ENCODE measurements at places on chromosomes 2 and 18. TPM values are rescaled to one million over a fixed set of nuclear protein-coding genes. Genes with fewer than 3 reads are reported as not detected.
A peak's percentile ranks its signal among the peaks of the same experiment; 100 is the strongest.

SP140 gene
- total RNA-seq, result 4.1 TPM

CNOT11 gene
- total RNA-seq, result 25.0 TPM

CCDC150 gene
- 1.6 TPM for total RNA-seq

ANKRD39 gene
- 12.7 TPM for total RNA-seq

NDC80 gene
- total RNA-seq, result 2.4 TPM

DDX18 gene
- 42.2 TPM for total RNA-seq

PAX3 gene
- total RNA-seq, result not detected

NCKAP5 gene
- 7.5 TPM for total RNA-seq

ACOXL gene
- not detected for total RNA-seq

NAT8 gene
- not detected for total RNA-seq

CENPA gene
- 1.2 TPM for total RNA-seq

NEURL3 gene
- total RNA-seq, result not detected

DNA sequence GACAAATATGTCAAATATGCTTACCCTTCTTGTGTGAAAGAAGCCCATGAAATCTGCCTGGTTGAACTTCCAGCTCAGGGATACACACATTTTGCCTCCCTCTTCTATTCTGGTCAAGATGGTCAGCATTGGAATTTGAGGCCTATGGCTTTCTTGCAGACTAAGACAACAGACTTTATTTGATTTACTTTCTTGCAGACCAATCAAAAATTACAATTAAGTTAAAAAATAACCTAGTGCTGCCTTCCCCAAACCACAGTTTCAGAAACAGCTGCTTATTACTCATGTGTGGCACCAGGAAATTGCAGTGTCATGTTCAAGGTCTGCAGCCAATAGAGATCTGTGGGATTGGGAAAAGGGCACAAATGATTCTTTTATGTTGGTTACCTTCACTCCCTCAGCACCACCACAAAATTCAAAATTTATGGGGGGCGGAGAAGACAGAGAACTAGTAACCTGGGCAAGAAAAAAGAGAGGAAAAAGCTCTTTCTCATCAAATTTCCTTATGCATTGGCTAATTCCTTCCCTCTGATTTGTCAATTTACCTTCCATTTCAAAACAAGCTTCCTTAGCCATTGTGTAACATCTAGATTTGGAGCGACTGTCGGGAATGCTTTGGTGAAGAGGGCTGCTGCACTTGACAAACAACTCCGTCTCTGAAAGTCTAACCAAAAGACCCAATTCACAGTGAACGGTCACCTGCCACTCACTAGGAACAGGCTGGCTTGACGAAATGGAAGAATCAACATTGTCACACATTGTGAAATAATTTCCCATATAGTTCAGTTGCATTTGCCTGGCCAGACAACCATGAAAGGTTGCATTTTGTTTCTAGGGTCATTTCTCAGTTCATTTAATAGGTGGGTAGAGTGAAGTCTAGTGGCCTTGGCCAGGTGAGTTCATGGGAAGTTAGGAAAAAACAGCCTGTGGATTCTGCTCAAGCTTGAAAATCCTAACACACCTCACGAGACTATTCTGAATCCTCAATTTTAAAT lies 100.4 kb upstream of the FZD5 start:
- no peak for DNase-seq

GRCh38 chr2:138476186-138476585 lies 25.4 kb upstream of the SPOPL start:
- DNase-seq, result no peak

- no peak for DNase-seq
These were observed 3.8 kb downstream of the EPHA4 start for GRCh38 chr2:221568299-221568698.

DNA sequence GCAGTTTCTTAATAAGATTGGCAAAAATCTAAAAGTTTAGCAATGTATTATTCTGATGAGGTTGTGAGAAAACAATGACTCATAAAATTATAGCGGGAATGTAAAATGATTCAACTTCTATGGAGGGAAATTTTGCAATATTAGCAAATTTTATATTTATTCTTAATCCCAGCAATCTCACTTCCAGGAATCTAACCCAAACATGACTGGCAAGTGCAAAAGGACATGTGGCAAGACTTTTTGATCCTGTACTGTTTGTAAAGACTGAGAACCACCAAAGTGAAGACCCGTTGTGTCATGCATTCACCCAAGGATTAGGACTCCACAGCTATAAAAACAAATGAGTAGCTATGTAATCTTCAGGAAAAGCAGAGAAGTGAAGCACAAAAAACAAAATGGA lies 234.8 kb upstream of the KYNU start:
- no peak for DNase-seq

- DNase-seq, result no peak
These were observed 299.9 kb downstream of the CCDC74A start for GRCh38 chr2:131827481-131828163.

- no peak for DNase-seq
These were observed 86.8 kb upstream of the SPHKAP start for GRCh38 chr2:228268301-228268700.

GRCh38 chr2:54864727-54865126 lies 141.3 kb downstream of the EML6 start:
- no peak for DNase-seq

DNA sequence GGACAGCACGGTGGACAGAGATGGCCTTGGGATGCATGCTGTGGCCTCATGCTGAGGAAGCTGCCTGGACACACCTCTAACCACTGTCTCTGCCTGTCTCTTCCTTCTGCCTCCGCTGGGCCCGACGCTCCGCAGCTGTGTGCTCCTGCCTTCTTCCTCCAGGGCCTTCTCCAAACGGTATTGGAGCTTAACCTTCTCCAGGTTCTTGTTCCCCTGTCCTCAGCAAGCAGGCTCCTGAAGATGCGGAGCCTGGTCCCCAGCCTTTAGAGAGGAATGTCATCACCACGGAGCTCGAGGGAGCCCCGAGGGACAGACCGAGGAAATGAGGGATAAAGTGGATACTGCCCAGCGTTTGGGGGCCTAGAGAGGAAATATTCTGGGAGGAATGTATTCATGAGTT lies 155.1 kb downstream of the DYSF start:
- DNase-seq, result peak; percentile 43

- DNase-seq, result no peak
These were observed 560.7 kb upstream of the CRIM1 start for GRCh38 chr2:35794796-35795450.

DNA sequence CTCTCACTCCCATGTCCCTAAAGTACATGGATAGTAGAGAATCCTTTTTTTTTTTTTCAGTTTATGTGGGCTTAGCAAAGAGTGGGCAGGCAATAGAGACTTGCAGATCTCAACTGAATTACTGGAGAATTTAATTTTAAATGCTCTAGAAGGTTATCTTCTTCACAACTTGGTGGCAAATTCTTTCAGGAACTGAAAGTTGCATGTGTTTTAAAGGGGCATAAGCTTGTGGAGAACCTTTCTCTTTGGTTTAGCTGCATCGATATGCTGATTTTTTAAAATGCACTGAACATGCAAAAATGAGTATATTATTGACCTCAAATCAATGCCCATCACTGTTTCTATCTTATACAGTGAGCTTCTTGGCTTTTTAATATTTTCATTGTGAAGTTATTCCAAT lies 24.9 kb upstream of the GALNT3 start:
- DNase-seq, result no peak

- no peak for DNase-seq
These were observed 168.5 kb upstream of the SLC39A10 start for GRCh38 chr2:195488567-195488966.

- DNase-seq, result no peak
These were observed 10.5 kb downstream of the COL3A1 start for GRCh38 chr2:188984680-188985079.

DNA sequence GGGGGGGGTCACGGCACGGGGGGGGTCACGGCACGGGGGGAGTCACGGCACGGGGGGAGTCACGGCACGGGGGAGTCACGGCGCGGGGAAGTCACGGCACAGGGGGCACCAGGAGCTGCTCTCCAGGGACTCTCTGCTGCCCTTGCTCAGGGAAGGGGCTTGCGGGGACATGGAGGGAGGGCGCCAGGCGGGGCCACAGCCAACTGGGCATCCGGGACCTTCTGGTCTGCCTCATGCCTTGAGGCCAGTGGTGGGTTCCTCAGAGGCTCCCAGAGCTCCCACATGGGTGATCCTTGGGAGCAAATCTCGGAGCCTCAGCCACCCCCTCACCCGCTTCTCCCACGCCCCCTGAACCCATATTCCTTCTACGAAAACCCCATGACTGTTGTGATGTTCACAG lies 55.8 kb upstream of the TMEM18 start:
- DNase-seq, result no peak

- no peak for DNase-seq
These were observed 204.6 kb downstream of the RND3 start for GRCh38 chr2:150282771-150283371.

GRCh38 chr18:70195852-70196434 lies 9.5 kb downstream of the RTTN start:
- no peak for DNase-seq

- no peak for DNase-seq
These were observed 28.8 kb upstream of the WDR75 start for GRCh38 chr2:189412330-189412953.

DNA sequence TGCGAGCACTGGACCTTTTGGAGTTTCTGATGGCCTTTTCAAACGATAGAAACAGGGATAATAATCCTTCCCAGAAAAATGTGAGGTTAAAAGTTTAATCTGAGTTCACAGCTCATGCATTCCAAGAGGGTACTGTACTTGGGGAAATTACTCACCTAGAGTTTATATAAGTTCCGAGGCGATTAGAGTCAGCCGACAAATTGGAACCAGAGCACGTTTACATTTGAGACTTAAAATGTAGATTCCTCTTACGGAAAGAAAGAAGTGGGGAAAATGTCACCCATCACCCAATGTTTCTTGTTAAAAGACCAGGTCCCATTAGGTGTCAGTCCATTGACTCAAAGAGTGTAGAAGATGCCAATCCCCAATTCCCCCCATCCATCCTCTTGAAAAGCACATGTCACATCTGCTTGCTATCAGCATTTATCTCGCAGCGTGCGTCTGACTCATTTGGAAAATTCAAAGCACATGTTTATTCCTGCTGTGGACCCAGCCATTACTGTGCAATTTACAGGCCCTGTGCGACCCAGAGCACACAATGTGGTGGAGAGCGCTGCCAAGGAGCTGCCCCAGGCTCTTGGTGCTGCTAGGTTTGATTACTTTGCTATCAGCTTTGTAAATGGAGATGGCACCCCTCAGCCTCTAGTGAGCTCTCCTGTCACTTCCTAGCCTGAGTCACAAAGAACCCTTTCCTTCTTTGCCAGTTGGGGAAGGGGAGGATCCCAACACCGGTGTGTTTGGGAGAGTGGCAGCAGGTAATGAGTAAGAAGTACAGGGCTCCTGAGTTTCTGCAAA lies 104.8 kb downstream of the COLEC12 start:
- no peak for DNase-seq

Data from aorta (tissue), 5 donors.